ENCODE measurements at places on chromosomes 4 and X. TPM values are rescaled to one million over a fixed set of nuclear protein-coding genes. Genes with fewer than 3 reads are reported as not detected.

- H3K27me3 ChIP-seq, result no peaks in the 10 kb centered on the region
- H3K36me3 ChIP-seq, result no peaks in the 10 kb centered on the region
- peak overlapping the region; percentile 98 for H3K27ac ChIP-seq
- peak overlapping the region; percentile 78 for H3K4me3 ChIP-seq
Measured at GRCh38 chr4:184648313-184649025, 778 bp downstream of the CASP3 start.

DNA sequence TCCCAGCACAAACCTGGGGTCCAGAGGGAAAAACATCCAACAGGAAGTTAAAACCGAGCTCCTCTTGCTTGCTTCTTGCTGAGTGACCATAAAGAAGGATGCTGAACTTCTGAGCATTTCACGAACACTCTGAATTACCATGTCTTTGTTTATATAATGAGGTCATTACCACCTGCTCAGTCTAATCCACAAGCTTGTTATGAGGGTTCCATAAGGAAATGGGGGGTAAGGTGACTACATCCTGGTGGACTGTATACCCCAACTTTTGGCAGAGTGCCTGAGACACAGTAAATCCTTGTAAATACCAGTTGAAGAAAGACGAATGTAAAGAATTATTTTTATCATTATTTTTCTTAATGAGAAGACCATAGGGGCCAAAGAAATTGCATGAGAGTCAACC lies 16.8 kb downstream of the CCDC149 start:
- no peak overlapping the region for H3K4me3 ChIP-seq
- no peaks in the 10 kb centered on the region for H3K4me1 ChIP-seq
- no peaks in the 10 kb centered on the region for H3K27me3 ChIP-seq
- DNase-seq, result no peak

FAM120C gene
- 4.3 TPM for total RNA-seq

GRCh38 chr4:89422441-89422990 lies 114.9 kb upstream of the GPRIN3 start:
- no peak overlapping the region for H3K4me3 ChIP-seq
- no peak overlapping the region for H3K27ac ChIP-seq
- H3K27me3 ChIP-seq, result no peaks in the 10 kb centered on the region

GRPR gene
- 0.37 TPM for total RNA-seq

- no peak overlapping the region for H3K4me3 ChIP-seq
- DNase-seq, result no peak
- no peak overlapping the region for H3K27ac ChIP-seq
- H3K36me3 ChIP-seq, result no peaks in the 10 kb centered on the region
- H3K27me3 ChIP-seq, result no peaks in the 10 kb centered on the region
Measured at GRCh38 chrX:141760761-141761160, 62.2 kb upstream of the SPANXD start.

PDE6B gene
- 2.3 TPM for total RNA-seq

GRCh38 chr4:11722223-11722622 lies 293.5 kb upstream of the HS3ST1 start:
- H3K4me1 ChIP-seq, result no peaks in the 10 kb centered on the region
- no peak overlapping the region for H3K27ac ChIP-seq
- H3K27me3 ChIP-seq, result no peaks in the 10 kb centered on the region
- H3K4me3 ChIP-seq, result no peak overlapping the region
- no peak for DNase-seq

- DNase-seq, result no peak
- H3K27ac ChIP-seq, result no peak overlapping the region
- no peaks in the 10 kb centered on the region for H3K36me3 ChIP-seq
- H3K4me3 ChIP-seq, result no peak overlapping the region
- no peaks in the 10 kb centered on the region for H3K4me1 ChIP-seq
- H3K27me3 ChIP-seq, result no peaks in the 10 kb centered on the region
Measured at GRCh38 chr4:115529126-115529525, 415.7 kb upstream of the NDST4 start.

FAAH2 gene
- 1.5 TPM for total RNA-seq

DNA sequence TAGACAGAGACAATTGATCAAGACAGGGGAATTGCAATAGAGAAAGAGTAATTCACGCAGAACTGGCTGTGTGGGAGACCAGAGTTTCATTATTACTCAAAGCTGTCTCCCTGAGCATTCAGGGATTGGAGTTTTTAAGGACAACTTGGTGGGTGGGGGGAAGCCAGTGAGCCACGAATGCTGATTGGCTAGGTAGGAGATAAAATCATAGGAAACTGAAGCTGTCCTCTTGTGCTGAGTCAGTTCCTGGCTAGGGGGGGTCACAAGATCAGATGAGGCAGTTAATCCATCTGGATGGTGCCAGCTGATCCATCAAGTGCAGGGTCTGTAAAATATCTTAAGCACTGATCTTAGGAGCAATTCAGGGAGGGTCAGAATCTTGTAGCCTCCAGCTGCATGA lies 358.6 kb downstream of the GPM6A start:
- H3K4me3 ChIP-seq, result no peak overlapping the region
- H3K4me1 ChIP-seq, result no peaks in the 10 kb centered on the region
- H3K27me3 ChIP-seq, result no peaks in the 10 kb centered on the region
- H3K36me3 ChIP-seq, result no peaks in the 10 kb centered on the region
- no peak for DNase-seq

Measured in right atrium auricular region (tissue), 2 donors.